Kidney (tissue), 22 donors: ENCODE measurements at places on chromosomes 5 and 9. TPM values are rescaled to one million over a fixed set of nuclear protein-coding genes. Genes with fewer than 3 reads are reported as not detected.

GABRB2 gene
- total RNA-seq: 4.4 TPM

LAMC3 gene
- total RNA-seq: 13.8 TPM

IRX1 gene
- 62.0 TPM for total RNA-seq

PAEP gene
- not detected for total RNA-seq

ADRB2 gene
- total RNA-seq: 5.0 TPM

DNA sequence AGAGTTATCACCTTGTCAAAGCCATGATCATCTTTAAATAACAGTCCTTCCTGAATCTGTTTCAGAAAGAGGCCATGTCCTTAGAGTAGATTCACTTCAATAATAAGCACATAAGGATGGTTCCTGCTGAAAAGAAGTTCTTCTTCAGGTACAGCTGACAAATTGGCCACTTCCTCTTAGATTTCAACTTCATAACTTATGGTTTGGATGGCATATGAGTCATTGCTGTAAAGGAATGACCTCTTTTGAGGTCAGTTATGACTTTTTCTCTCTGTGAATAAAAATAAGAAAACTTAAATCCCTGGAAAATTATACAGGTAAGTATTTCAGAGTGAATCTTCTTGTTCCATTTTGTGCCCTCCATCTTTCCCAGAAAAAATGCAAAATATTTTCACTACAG, 555.3 kb upstream of the ZNF462 start:
- DNase-seq: no peak

DNA sequence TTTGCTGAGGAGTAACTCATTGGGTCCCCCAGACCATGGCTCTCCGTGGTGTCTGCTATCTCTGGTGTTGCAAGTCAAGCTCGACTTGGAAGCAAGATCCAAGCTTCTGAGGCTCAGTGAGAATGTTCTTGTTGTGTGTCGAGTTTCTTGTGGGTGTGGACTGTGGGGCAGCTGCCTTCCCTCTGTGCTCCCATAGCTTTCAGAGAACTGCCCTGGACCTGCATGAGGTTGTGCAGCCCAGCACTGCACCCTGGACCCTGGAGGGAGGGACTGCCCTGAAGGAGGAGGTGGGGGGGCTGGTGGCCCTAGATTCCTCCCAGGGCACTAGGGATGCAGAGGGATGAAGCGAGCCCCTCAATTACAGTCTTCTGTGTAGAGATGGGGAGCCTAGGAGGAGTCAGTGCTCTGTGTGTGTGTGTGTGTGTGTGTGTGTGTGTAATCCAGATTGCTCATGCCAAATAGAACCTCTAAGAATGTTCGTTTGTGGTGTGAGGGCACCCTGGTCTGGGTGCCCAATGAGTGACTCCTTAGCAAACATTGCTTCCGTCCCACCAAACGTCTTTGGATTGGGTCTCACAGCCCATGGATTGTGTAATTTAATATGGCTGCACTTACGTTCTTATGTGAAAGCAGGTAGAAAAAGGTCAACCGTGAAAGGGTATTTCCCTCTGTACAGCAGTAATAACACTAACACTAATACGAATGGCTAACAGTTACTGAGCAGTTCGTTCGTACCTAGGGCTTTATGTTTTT, 143.3 kb upstream of the LMX1B start:
- DNase-seq: no peak

GRCh38 chr9:4866239-4866969, 73.7 kb downstream of the RCL1 start:
- no peak for DNase-seq

DNA sequence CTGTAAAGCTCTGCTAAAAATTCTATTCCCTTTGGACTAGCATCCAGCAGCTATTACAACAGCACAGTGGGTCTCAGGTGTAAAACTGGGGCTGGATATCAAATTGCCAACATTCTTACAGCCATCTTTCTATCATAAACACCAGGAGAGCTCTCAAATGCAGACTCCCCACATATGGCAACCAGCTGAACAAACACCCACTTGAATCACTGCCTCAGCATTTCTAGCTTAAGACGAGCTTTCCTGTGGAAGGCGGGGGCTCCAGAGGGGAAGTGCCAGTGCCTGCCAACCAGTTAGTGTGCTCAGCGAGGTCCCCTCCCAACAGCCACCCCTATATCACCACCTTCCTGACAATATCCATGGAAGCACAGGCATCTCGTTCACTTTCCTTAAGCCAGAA, 62.2 kb downstream of the IPPK start:
- DNase-seq: no peak

DNA sequence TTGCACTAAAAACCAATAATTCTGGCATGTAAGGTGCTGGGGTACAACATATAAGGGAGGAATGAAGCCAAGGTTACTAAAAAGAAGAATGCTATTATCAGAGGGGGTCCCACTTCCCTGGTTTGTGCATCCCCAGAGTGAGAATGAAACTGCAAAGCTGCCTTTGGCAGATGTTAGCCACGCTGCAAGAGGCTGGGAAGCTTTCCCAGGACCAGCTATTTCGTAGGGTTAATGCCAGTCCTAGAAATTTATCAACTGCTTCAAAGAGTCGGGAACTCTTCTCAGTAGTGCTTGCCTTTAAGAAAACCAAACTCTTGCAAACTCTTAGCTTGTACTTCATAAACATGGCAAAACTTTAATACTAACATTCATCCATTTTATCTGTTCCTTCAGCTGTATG, 87.5 kb upstream of the NR5A1 start:
- DNase-seq: no peak

DNA sequence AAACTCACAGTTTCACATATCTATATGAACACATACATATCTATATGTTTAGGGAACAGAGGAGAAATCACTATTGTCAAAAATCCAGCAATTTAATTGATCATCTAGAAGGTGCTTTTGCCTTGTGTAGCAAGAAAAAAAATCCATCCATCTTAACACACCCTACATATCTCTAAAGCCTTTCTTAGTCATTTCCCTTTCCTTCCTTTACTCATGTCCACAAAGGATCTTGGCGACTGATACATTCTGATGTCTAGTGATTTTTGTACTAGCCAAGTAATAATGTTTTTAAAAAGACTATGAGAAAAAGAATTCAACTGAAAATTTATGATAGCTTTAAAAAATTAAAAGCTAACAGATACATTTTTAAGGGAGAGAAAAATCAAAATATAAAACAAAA, 22.5 kb downstream of the ZDHHC21 start:
- no peak for DNase-seq

DNA sequence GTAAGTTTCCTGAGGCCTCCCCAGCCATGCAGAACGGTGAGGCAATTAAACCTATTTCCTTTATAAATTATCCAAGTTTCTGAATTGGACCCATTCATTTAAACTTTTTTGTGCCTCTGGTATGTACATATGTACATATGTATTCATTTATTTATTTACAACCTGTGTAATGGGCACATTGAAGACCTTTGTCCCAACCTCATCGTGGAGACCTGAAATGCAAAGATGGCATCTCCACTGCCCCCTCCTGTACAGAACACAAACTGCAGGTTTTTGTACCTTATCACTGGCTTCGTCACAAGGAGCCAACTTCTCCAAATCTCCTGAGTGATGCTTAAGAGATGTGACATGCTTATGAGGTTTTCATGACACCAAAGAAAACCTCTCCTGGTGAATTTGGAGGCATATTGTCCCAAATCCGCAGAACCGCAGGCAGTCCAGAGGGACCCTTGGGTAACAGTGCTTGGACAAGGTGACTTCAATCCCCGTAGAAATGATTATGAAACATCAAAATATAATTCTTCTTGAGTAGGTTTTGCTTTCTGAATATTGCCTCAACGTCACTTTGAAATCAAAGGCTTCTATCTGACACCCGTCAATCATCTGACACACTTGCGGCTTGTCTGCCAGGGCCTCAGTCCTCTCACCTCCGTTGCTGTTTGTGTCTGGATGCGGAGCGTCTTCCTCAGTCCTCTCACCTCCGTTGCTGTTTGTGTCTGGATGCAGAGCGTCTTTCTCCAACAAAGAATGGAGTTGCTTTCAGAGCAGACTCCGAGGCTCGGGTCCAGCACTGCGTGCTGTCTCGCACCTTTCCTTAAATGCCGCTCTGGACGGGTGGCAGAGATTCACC, 135.0 kb upstream of the IRX4 start:
- no peak for DNase-seq

GRCh38 chr9:27414220-27414761, 109.8 kb upstream of the IFNK start:
- DNase-seq: peak; percentile 76

- peak; percentile 89 for DNase-seq
These were observed 92.5 kb downstream of the ROR2 start for GRCh38 chr9:91857291-91858212.
